MG63 (cell line): ENCODE measurements at places on chromosomes 16 and 17. TPM values are rescaled to one million over a fixed set of nuclear protein-coding genes. Genes with fewer than 3 reads are reported as not detected.

SPEM3 gene
- total RNA-seq: not detected in 2 replicates

GPT2 gene
- 62.7 and 67.1 TPM in 2 replicates for total RNA-seq

RHBDF2 gene
- total RNA-seq: 5.9 and 20.9 TPM in 2 replicates

HBA1 gene
- not detected in 2 replicates for total RNA-seq

CDRT15 gene
- total RNA-seq: not detected in 2 replicates

FAM83G gene
- 4.7 and 4.9 TPM in 2 replicates for total RNA-seq

KIF2B gene
- not detected in 2 replicates for total RNA-seq

PRR35 gene
- total RNA-seq: not detected in 2 replicates

ACBD4 gene
- total RNA-seq: 2.7 and 5.0 TPM in 2 replicates

SREBF1 gene
- total RNA-seq: 36.0 and 59.3 TPM in 2 replicates

C17orf50 gene
- not detected in 2 replicates for total RNA-seq

P2RX1 gene
- not detected in 2 replicates for total RNA-seq

HNF1B gene
- total RNA-seq: not detected in 2 replicates

EXOC3L1 gene
- not detected in 2 replicates for total RNA-seq
